Progenitor cell of endocrine pancreas (in vitro differentiated cells): ENCODE measurements at places on chromosomes 2 and 18. TPM values are rescaled to one million over a fixed set of nuclear protein-coding genes. Genes with fewer than 3 reads are reported as not detected.

GRCh38 chr2:147600223-147600622 is 244.6 kb upstream of the ACVR2A start:
- DNase-seq: no peak
- peaks cover 13% of the 10 kb centered on the region for H3K27me3 ChIP-seq
- no peak overlapping the region for H3K27ac ChIP-seq
- peaks cover 2% of the 10 kb centered on the region for H3K36me3 ChIP-seq
- no peak overlapping the region for H3K4me3 ChIP-seq

DNA sequence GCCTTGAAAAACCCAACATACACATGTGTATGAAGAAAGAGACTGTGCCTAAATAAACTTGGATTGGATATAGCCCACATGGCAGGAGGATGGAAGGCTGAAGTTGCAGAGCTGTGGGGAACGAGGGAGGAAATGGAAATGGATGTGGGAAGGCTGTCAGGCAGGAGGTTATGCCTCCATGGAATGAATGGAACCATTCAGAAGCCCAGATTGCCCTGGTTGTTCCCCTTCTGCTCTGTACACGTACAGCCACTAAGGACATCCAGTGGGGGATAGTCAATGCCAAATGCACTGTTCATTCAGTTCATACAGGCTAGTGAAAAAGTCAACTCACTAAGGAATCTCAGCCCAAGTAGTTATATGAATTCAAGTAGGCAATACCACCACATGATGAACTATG is 463.7 kb downstream of the TNS1 start:
- no peaks in the 10 kb centered on the region for H3K27me3 ChIP-seq
- no peak overlapping the region for H3K4me3 ChIP-seq
- no peak for DNase-seq
- H3K4me1 ChIP-seq: peaks cover 17% of the 10 kb centered on the region
- H3K27ac ChIP-seq: no peak overlapping the region

DNA sequence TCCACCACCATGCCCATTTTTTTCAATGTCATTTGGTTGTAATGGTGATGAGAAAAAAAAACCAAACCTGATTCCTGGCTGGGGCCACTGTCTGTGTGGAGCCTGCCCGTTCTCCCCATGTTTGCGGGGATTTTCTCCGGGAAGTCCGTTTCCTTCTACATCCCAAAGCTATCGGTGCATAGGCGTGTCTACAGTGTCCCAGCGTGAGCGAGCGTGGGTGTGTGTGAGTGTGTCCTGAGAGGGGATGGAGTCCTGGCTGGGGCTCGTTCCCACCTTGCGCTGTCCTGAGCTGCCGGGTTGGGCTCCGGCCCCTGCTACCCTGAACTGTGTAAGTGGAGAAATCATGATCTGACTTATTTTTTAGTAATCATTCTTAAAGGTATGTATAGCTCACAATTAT is 7.3 kb upstream of the ZAP70 start:
- no peaks in the 10 kb centered on the region for H3K27me3 ChIP-seq
- DNase-seq: no peak
- no peak overlapping the region for H3K4me3 ChIP-seq
- no peak overlapping the region for H3K27ac ChIP-seq

DNA sequence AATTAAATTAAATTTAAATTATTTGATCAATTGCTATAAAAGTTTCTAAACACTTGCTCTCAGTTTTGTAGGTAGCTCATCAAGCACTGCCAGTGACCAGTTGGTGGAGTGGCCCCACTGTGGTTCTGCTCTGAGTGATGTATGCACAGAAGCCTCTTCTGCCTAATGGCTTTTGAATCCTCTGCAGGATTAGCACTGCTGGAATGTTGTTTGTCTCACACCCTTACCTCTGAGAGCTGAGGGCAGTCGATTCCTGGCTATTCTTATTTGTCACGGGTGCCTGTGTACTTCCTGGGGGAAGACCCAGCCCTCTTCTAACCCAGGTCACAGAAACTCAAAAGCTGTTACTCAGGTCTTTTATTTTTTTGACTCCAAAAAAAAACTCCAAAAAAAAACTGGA is 9.5 kb downstream of the CAPN14 start:
- DNase-seq: no peak
- H3K4me1 ChIP-seq: peaks cover 7% of the 10 kb centered on the region
- peaks cover 5% of the 10 kb centered on the region for H3K27me3 ChIP-seq
- no peaks in the 10 kb centered on the region for H3K36me3 ChIP-seq
- peak overlapping the region; percentile 69 for H3K27ac ChIP-seq

Gene CAPN14
- total RNA-seq: 0.50 and 0.73 TPM in 2 replicates
